H4 (cell line): ENCODE measurements at places on chromosomes 3 and 15.
A peak's percentile ranks its signal among the peaks of the same experiment; 100 is the strongest.

- no peak for DNase-seq
Observed at GRCh38 chr15:84631706-84632272, 22.3 kb downstream of the WDR73 start.

DNA sequence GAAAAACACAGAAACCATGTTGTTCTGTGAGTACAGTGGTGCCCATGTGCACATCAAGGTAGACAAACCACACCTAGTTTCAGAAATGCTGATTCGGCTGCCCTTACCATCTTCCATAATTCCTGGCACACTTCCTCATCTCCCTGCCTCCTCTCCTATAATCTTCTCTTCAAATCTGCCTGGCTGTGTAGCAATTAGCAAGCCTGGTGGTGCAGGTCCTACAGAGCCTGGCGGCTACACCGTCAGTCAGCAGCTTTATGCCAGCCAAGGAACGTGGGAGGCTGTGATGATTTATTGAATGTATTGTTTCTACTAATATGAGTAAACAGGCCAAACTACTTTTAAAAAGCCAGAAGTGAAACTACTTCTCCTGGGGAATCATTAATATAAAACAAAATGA, 106.8 kb downstream of the SEMA6D start:
- DNase-seq = no peak

DNA sequence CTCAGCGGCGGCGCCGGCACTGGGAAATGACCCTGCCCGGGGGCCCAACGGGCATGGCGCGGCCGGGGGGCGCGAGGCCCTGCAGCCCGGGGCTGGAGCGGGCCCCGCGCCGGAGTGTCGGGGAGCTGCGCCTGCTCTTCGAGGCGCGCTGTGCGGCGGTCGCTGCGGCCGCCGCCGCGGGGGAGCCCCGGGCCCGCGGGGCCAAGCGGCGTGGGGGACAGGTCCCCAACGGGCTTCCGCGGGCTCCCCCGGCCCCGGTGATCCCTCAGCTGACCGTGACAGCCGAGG, 172 bp downstream of the ITPKA start:
- no peak for DNase-seq

DNA sequence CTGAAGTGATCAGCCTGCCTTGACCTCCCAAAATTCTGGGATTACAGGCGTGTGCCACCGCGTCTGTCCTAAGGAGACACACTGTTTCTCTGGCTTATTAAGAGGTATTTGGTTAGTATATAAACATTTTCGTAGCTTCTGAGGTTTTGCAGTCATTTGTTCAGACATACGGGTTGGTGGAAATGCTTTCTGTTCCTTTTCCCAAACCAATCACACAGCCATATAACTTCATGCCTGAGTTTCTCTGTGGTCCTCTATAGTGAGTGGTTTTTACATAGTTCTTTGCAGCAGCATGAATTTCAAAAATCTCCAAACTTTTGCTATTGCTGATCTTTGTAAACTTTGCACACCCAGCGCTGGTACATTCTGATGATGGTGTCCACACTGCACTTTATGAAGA, 100.5 kb downstream of the AKAP13 start:
- no peak for DNase-seq

- DNase-seq = peak; percentile 52
Observed at GRCh38 chr3:141561426-141562034, 74.7 kb downstream of the RASA2 start.

- DNase-seq = no peak
Observed at GRCh38 chr15:31366169-31366734, 39.6 kb downstream of the KLF13 start.

- DNase-seq = no peak
Observed at GRCh38 chr3:13072600-13073325, 466 bp downstream of the IQSEC1 start.

DNA sequence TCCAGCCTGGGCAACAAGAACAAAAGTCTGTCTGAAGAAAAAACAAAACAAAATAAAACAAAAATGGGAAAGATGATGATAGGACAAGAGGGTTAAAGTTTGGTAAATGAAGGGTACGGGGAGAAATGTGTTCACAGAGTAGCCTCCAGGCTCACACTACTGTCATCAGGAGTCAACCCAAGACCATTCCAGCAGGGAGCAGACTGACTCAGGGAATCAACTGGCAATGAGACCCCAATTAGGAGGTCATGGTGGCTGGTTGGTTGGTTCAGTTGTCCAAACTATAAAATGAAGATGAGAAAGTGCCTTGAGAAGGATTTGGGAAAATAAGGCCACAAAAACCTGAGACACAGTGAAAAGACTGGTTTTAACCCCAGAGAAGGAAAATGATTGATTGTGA, 51.8 kb downstream of the KLHL6 start:
- no peak for DNase-seq

DNA sequence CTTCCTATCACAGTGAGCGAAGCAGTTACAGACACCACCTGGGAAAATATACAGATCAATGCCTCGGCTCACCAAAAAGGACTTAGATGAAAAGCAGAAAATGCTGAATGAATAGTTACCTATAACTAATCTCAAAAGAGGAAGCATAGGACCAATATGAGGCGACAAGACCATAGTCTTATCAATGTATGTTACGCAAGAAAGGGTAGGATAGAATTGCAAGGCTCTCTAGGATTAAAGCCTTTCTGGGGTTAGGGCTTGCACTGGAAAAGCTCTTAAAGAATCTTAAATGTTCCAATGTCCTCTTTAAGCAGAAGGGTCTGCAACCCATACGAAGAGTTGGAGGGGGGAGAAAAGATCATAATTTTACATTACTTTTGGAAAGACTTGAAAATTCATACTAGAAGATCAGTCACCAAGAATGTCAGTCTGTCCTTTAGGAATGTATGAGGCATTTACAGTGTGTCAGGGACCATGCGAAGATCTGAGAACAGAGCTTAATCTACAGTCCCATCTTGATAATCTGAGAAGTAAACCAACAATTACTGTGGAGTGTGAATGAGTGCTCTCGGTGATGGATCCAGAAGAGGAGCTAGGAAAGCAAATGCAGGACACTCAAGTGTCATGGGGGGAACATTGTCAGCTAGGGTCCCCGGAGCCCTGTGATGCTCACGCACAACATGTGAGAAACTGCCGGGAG, 185.9 kb downstream of the GREM1 start:
- DNase-seq = no peak

DNA sequence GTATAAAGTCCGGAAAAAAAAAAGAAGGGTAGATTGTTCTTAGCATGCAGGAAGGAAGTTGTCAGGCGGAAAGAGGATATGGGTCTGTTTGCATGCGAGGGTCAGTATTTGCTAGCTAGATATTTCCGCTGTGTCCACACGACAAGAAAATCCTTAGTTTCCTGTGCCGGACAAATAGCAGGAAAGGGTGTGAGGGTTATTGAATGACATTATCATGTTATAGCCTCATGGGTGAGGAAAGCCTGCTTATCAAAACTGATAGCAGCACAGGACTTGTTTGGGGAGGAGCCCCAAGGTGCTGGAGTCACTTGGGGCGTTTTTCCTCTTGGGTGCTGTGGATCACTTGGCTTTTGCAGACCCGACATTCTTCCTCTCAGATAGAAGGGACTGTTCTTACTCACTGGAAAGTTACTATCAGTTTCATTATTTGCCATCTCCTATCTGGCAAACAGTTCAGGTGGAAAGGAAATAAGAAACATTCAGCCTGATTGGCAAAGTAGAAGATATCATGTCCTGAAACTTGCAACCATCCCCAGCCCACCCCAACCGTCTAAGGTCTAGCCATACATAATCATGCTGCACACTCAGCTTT, 127.2 kb upstream of the DPH6 start:
- no peak for DNase-seq

- DNase-seq = peak; percentile 91
Observed at GRCh38 chr3:134242649-134243617, 7.7 kb downstream of the RYK start.

GRCh38 chr3:171563298-171563697, 103.1 kb upstream of the TNIK start:
- DNase-seq = no peak

- DNase-seq = peak; percentile 25
Observed at GRCh38 chr15:66872405-66872804, 170.4 kb downstream of the SMAD6 start.
